Right ventricle myocardium inferior (tissue), 1 donor: ENCODE measurements at places on chromosomes 13 and 19.

- no peak for DNase-seq
Observed at GRCh38 chr19:5478241-5478924, 23.2 kb downstream of the ZNRF4 start.

GRCh38 chr19:45508417-45508860, 1.2 kb downstream of the VASP start:
- DNase-seq, result no peak

DNA sequence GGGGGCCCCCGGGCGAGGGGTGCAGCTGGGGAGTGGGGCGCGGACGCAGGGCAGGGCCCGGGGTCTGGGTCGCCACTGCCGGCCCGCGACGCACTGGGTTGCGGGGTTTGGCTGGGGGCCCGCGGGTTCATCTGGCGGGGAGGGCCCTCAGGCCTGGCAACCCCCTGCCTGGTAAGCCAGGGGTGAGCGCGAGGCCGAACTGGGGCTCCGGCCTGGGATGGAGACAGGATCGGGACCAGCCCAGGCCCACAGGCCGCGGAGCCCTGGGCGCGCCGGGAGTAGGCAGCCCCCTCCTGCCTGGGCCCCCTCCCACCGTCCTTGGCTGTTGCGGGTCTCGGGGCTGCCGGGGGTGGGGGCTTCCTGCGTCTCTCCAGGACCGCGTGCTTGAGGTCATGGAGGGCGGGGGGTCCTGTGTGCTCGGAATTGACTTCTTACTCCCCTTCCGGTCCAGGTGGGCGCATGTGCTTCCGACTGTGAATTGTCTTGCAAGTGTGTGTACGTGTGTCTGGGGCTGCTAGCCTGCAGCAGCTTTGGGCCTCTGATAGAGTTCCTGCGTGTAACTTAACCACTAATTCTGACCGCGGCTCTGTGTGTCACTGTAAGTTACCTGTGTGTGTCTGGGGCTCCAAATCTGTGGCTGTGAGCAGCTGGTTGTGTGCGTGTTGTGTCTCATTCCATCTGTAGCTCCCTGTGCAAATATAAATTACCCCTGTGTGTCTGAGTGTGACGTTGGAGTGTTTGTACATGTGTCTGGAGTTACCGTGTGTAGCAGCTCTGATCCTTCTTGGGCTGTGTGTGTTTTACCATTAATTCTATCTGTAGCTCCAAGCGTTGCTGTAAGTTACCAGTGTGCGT, 751 bp downstream of the GRAMD1A start:
- DNase-seq, result peak; percentile 71

GRCh38 chr13:32426191-32426989, 1.5 kb downstream of the N4BP2L1 start:
- peak; percentile 53 for DNase-seq

DNA sequence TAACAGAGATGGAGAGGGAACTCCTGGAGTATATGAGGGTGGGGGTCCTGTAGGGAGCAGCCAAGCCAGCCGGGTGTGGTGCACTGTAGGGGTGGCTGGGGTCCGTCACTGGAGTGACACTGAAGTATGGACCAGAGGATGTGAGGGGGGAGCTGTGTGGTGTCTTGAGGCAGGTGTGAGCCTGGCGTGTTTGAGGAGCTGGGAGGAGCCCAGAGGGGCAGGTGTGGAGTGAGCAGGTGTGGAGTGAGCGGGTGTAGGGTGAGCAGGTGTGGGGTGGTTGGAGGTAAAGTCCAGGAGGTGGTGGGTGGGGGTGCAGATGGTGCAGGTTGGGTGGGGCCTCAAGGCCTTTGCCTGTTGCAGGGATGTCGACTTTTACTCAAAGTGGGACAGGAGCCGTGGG, 5.9 kb downstream of the B3GNT8 start:
- no peak for DNase-seq

DNA sequence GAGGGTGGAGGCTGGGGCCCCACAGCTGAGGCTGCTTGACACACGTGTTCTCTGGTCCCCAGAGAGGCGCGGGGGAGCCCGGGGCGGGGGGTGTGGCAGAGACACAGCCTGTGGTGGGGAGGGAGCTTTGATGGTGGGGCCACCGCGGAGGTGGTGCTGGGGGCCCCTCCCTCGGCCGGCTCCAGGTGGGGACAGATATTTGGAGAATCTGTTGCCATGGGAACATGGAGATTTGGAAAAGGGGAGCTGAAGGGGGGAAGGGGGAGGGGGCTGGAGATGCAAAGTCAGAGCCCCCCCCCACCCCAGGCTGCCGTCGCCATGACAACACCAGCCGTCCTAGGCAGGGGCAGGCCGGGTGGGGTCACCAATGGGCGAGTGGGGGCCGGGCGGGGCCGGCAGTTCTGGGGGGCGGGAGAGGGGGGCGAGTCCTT, 1.2 kb downstream of the PRKCG start:
- no peak for DNase-seq

DNA sequence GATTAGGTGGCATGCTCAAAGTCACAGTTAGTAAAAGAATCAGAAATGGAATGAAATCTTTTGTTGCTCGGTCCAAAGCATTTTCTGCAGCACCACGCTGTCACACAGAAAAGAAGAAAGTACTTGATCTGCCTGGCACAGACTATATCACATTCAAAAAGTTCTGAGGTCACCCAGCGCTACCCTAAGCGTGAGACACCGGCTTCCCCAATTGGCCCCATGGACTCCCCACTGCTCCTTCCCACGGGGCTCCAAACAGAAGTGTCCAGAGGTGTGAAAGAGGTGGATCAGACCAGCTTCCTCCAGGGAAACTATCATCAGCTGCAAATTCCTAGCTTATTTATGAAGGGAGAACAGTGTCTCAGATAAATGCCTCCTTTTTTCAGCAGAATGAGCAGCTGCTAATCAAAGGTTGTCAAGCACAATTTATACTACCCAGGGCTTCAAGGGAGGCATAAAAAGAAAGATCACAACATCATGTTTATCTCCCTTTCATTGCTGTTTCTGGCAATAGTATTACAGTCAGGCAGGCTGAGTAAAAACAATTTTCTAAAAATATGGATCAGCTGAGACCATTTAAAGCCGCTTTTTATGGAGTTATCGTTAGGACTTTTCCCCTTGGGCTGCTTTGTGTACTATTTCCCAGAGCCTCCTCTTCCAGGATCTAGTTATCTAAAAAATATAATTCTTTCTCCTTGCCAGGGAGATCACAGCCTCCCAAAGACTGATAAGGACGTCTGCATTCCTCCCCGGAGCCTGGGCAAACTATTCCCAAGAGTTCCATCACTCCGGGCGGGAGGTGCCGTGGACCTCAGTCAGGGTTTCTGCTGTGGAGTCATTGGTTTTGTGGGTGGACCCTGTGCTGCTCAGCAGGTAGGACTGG, 208.0 kb downstream of the LHFPL6 start:
- DNase-seq, result no peak

DNA sequence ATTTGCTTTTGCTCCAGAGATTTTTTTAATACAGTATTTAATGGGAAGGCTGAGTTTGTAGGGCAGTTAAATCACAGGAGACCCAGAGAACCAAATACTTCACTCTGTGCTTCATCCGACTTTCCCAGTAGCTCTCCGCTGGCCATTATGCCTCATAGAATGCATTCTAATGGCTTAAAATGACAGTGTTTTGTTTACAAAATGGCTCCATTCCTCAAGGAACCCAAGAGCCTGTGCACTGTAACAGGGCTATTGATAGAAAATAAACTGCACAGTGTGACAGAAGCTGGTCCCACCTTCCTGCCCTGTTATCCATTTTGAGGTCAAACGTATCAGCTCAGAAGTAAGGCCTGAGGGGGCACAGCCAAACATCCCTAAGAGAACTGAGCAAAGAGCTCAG, 136.5 kb downstream of the RAP2A start:
- no peak for DNase-seq

DNA sequence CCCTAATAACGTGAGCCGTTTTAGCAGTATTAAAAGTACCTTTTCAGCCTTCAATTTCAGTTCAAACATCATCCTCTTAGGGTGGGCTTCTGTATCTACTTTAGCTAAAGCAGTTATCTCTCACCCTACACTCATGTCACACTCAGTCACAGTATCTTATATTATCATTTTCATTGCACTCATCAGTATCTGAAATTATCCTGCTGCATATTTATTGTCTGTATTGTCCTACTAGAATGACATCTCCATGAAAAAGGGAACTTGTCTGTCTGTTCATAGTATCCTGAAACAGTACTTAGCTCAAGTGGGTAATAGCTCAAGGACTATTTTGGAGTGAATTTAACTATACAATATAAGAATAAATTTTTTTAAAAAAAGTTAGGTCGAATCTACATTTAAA, 19.9 kb upstream of the RFC3 start:
- no peak for DNase-seq

GRCh38 chr13:30159446-30159839, 147.9 kb downstream of the KATNAL1 start:
- no peak for DNase-seq

DNA sequence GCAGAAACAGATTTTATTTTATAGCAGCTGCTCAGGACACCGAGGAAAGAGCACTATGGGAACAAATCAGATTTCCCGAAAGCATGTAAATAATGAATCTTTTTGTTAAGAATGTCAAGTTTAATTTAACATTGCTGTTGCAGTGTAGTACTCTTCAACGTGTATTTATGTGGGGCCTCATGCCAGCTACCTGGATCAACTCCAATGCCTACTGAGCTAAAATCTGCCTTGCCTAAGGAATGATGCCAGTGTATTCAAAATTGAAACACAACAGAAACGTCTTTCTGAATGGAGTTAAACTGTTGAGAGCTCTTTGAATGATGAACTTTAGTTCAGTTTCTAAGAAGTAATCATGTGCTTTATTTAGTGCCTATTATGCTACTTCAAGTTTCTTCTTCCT, 1379.8 kb upstream of the ATXN8OS start:
- no peak for DNase-seq

GRCh38 chr19:28500982-28501630, 711.8 kb downstream of the UQCRFS1 start:
- no peak for DNase-seq

GRCh38 chr19:8500158-8500557, 2.3 kb downstream of the PRAM1 start:
- no peak for DNase-seq

GRCh38 chr19:47891923-47892666, 6.0 kb upstream of the SULT2A1 start:
- DNase-seq, result no peak

- DNase-seq, result no peak
Observed at GRCh38 chr13:62087124-62087523, 671.5 kb upstream of the PCDH20 start.

GRCh38 chr13:75255653-75256052, 226.3 kb downstream of the TBC1D4 start:
- DNase-seq, result no peak

DNA sequence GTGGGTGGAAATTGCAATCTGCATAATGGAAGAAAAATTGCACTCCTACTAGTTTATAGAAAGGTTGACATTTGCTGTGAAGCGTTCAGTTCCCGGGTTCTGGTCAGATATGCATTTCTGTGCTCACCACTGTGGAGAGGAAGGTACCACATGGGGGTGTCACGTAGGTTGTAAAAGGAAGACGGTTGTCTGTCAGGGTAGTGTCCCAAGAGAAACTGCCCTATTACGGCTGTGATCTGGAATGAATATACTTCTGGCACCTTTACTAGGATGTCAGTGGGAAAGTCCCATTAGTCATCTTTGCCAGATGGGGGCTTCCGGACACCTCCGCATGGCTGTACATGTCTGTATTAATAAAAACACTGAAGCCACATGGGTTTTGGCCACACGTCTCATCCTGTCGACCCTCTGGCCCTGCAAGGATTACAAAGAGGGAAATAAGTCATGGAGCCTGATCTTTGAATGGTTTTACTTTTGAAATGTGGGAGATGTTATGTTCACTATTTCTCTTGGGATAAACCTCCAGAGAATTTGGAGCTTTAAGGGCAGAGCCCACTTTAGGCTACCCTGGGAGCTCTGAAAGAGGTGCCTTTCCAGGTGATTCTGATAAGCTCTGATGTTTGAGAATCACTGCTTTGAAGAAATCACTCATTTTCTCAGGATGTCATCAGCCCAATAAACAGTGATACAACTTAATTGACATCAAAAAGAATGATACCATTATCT, 133.9 kb downstream of the AKAP11 start:
- no peak for DNase-seq

GRCh38 chr13:25135896-25136295, 36.2 kb downstream of the AMER2 start:
- no peak for DNase-seq

DNA sequence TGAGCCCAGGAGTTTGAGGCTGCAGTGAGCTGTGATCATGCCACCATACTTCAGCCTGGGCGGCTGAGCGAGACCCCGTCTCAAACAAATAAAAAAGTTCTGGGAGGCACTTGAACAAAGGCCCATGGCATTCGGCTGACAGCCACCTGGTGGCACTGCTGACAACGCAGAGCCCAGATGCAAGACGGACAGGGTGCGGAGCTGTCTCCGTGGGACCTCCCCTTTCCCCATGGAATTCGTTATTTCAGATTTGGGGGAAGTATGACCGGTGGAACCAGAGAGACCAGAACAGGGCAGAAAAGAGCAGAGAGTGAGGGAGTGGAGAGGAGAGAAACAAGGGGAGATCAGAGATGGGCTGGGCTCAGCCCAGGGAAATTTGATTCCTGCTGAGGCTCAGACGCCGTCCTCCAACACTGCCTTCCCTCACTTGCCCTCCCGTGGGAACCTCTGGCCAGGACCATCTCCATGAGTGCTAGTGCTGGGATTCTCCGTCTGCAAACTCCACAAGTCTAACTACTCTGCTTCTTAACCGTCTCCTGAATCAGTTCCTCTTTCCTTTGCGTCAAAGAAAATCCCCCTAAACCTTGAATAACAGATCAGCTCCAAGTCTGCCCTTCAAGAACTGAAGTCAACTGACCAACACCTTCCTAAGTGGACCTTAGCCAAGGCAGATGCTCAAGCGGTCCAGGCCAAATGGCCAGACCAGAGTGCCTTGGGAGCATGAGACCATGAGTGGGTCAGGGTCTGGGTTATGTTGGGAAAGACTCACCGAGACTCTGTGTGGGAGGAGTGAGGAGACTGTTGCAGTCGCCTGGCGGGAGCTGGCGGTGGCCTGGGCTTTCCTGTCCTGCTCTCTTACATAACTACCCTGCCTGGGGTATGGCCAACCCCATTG, 11.9 kb upstream of the ATF5 start:
- DNase-seq, result no peak

GRCh38 chr13:92317066-92317465, 909.5 kb upstream of the GPC6 start:
- no peak for DNase-seq

GRCh38 chr13:98326291-98326690, 149.2 kb upstream of the RNF113B start:
- no peak for DNase-seq

DNA sequence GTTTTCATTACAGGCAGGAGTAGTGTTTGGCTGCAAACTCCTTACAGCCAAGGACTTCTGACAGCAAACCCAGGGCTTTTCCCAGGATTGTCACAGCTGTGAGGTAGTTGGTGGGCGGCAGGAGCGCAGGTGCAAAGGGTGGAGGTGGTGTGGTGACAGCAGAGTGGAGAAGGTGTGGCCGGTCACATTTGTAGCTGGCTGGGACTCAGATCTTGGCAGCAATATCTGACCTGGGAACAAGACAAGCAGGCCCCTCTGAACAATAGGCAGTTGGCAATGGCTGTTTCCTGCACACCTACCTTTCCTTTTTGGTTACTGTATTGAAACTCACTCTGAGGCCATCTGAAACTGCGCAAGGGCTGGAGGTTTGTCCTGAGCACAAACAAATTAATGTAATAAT, 327.3 kb downstream of the COG6 start:
- DNase-seq, result no peak

GRCh38 chr19:12055784-12056183, 3.0 kb upstream of the ZNF878 start:
- DNase-seq, result no peak
